AG09309 (cell line): ENCODE measurements at places on chromosomes 6 and 20.

GRCh38 chr20:9269280-9269971, 200.5 kb downstream of the PLCB4 start:
- DNase-seq: peak; percentile 23

DNA sequence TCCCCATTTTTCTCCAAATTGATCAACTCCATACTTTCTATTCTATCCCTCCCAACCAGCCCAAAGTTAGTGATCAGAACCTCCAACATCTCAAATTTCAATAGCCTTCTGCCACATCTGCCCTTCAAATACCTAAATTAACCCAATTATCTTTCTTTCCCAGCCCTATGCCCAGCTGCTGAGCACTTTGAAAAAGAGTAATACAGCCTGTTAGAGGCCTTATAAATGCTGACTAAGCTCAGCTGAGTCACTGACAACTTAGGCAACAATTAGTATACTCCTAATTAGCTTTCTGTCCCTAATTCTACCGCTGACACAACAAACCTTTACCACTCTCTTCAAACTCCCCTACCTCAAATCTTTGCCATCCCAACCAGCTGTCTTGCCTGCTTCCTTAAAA, 23.5 kb downstream of the RUNX2 start:
- DNase-seq: no peak

DNA sequence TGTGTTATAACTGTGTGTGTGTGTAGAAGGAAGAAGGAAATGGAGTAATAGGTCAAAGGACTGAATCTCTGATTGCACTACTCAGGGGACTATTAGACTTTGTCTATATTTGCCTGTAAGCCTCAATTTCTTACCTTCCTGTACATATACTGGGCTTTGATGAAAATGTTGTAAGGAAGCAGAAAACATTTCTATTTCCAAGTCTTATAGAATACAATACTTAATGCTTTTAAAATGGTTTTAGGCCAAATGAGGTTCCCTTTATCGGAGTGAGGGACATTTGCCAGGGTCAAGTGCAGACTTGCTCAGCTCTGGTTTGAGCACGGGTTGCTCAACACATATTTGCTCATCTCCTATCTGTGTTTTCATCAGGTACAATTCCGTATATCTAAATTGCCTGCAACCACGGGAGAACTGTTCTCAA, 28.3 kb downstream of the MEP1A start:
- DNase-seq: no peak

GRCh38 chr20:56769921-56770600, 141.0 kb downstream of the TFAP2C start:
- no peak for DNase-seq

- no peak for DNase-seq
These were observed 188.9 kb downstream of the PLCB1 start for GRCh38 chr20:8321001-8321400.

- DNase-seq: no peak
These were observed 232.8 kb upstream of the QKI start for GRCh38 chr6:163181666-163182180.

- no peak for DNase-seq
These were observed 23.6 kb upstream of the NR2E1 start for GRCh38 chr6:108142240-108142639.

DNA sequence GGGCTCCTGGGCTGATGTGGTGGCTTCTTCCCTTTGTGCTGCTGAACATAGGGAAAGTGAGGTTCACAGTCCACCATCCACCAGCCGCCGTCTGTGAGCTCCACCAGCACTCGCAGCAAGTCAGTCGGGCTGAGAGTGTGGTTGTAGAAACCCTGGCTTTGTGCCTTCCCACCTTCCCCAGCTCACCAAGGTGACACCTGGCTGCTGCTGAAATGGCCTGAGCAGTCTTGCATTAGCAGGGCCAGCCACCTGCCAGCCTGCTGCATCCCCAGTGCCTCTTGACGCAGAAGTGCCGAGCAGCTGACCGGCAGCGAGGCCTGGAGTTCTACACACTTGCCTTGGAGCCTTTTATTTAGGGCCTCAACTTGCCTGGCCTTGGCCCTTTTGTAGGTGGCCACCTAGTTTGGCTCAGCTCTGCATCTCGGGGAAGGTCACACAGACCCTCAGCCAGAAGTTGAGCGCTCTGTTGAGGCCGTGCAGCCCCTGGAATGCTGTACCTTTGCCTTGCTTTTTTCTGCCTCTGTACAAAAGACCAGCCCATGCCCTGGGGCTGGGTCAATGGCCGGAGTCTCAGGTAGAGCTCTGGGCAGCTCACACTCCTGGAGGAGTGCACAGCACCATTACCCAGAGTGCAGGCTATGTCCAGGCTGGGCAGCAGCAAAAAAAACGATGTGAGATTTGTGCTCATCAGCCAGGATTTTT, 76.5 kb downstream of the PTPN1 start:
- no peak for DNase-seq

DNA sequence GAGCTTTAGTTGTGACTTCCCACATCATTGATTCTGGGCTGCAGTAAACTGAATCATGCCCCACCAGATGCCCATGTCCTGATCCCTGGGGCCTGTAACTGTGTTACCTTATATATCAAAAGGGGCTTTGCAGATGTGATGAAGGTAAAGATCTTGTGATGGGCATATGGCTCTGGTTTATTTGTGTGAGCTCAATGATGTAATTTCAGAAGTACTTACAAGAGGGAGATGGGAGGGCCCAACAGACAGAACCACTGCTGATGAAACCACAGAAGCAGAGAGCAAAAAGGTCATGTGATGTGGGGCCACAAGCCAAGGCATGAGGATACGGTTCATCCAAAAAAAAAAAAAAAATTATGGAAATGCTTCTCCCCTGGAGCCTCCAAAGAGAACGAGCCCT, 118.7 kb downstream of the TOX2 start:
- no peak for DNase-seq

DNA sequence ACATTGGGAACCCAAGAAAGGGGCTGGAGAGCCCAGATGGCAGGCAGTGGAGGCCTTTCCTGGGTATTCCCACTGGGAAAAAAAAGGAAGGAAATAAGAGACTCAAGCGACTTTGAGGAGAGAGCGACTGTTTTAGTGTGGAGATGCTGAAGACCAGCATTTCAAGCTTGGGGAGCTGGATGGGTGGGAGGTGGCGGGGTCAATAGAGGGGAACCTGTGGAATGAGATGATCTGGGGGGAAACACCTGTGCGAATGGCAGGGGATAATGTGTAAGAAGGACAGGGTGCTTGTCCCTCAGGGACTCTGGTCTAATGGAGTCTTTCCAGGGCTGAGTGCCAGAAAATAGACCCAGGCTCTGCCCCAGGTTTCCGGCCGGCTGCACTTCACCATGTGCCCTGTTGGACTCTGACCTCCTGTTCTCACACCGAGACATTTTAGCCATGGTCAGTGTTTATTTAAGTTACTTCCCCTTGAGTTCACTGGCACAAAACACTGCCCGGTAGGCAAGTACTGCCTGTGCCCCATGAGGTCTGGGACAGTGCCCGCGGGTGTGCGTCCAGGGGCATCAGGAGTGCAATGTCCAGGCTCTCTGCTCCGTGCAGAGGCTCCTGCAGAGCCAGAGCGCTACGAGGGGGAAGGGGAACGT, 50.4 kb upstream of the NKX2-2 start:
- DNase-seq: no peak

DNA sequence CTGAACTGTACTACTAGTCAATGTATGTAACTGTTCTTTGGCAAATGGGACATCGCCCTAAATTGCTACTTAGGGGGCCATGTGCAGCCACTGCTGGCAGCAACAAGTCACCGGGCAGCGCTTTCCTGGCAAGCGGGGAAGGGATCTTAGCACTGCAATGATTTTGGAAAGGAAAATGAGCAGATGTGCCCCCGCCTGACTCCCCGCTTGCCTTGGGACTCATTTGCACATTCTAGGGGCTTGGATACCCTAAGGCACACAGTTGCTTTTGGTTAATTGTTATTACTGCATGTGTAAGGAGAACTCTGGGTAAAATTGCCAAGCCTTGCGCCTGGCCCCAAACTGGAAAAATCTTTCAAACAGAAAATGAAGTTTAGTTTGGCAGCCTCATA, 32.2 kb downstream of the CD83 start:
- DNase-seq: no peak

- DNase-seq: no peak
These were observed 112.3 kb downstream of the CBLN4 start for GRCh38 chr20:55893031-55893430.

DNA sequence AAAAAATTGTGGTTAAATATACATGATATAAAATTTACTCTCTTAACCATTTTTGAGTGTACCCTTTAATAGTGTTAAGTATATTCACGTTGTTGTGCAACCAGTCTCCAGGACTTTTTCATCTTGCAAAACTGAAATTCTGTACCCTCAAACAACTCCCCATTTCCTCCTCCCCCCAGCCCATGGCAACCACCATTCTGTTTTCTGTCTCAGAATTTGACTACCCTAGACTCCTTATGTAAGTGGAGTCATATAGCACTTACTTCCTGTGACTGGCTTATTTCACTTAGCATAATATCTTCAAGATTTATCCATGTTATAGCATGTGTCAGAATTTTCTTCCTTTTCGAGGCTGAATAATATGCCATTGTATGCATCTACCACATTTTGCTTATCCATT, 5.1 kb downstream of the VPS16 start:
- no peak for DNase-seq

- no peak for DNase-seq
These were observed 67.8 kb downstream of the RNF182 start for GRCh38 chr6:13992417-13993055.

GRCh38 chr6:35300848-35301247, 3.2 kb downstream of the DEF6 start:
- DNase-seq: no peak

DNA sequence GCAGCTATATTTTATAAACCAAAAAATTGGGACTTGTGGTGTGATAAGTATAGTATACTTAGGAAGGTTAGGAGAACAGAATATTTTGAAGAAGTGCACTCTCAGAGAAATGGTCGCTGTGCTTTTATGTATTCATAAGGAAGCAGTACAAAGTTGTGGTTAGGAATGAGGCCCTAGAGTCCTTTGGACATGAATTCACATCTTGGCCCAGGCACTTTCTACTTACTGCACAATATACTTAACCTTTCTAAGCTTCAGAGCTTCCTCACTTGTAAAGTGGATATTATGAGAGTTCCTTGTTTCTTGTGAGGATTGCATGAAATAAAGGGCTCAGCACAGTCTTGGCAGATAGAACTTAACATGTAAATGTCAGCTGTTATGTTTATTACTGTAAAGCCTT, 21.0 kb upstream of the SERINC3 start:
- no peak for DNase-seq

GRCh38 chr6:73537677-73538076, 16.8 kb upstream of the EEF1A1 start:
- no peak for DNase-seq
